ENCODE measurements at places on chromosomes 7 and 10.
A peak's percentile ranks its signal among the peaks of the same experiment; 100 is the strongest.

DNA sequence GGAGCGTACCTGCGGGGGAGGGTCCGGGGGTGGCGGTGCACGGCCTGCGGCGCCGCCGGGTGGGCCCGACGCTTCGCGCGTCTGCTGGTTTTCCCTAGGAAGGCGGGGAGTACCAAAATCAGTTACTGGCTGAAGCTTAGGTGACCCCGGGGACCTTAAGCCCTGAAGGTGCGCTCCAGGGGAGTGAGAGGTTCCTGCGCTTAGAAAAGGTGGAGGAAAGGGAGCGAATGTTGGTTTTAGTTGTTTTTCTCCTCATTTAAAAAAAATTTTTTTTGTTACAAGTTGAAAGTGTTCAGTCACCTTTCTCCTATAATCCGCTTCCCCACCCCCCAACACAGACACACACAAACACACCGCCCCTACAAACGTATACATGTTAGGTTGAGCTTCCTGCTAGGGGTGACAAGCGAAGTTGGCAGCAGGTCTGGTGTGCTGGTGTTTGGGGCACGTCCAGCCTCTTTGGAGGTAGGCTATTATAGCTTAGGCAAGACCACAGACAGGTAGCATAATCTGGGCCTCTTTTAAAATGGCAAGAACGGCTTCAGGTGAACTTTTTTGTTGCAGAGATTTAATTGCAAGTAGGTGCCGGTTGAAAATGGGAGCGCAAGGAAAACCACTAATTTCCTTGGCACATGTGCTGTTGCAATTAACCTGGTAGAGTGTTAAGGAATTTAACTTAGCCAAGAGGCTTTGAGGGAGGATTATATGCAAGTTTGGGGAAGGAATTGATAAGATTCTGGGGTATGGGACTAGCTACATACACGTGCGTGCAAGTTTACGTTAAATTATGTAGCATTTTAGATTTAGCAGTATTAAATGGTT, 945 bp downstream of the ADD3 start:
- DNase-seq, result no peak

DNA sequence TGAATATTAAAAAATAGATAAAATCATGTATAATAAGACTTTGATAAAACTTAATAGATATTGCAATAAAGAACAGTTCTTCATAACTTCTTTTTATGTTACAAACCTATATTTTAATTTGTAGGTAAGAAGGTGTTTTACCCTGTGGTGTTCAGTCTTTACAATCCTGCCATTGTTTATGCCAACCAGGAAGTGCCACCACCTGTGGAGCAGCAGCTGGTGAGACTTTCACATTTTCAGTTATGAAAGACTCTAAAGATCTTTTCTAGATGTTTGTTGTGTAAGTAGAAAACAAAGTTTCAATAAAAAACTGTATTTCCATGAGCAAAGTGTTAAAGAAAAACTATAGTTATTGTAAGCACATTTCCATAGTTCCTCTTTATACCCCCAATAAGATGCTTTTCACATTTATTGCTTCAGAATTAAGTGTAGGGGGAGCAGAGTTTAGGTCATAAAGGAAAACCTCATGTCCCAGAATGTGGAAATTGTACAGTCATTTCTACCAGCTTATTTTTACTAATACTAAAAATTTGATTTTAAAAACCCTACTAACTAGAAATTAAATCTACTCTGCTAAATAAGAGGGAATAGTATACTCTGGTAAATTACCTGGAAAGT, 28.7 kb downstream of the CSGALNACT2 start:
- DNase-seq, result no peak

- no peak for DNase-seq
Measured at GRCh38 chr7:105677817-105678573, 96.7 kb upstream of the EFCAB10 start.

DNA sequence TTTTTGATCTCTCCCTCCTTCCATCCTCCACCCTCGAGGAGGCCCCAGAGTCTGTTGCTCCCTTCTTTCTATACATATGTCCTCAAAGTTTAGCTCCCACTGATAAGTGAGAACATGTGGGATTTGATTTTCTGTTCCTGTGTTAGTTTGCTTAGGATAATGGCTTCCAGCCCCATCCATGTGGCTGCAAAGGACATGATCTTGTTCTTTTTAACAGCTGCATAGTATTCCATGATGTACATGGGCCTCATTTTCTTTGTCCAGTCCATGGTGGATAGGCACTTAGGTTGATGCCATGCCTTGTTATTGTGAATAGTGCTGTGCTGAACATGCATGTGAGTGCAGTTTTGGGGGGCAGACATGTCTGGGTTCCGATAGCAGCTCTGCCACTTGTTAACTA, 51.4 kb downstream of the GATA3 start:
- DNase-seq, result no peak

DNA sequence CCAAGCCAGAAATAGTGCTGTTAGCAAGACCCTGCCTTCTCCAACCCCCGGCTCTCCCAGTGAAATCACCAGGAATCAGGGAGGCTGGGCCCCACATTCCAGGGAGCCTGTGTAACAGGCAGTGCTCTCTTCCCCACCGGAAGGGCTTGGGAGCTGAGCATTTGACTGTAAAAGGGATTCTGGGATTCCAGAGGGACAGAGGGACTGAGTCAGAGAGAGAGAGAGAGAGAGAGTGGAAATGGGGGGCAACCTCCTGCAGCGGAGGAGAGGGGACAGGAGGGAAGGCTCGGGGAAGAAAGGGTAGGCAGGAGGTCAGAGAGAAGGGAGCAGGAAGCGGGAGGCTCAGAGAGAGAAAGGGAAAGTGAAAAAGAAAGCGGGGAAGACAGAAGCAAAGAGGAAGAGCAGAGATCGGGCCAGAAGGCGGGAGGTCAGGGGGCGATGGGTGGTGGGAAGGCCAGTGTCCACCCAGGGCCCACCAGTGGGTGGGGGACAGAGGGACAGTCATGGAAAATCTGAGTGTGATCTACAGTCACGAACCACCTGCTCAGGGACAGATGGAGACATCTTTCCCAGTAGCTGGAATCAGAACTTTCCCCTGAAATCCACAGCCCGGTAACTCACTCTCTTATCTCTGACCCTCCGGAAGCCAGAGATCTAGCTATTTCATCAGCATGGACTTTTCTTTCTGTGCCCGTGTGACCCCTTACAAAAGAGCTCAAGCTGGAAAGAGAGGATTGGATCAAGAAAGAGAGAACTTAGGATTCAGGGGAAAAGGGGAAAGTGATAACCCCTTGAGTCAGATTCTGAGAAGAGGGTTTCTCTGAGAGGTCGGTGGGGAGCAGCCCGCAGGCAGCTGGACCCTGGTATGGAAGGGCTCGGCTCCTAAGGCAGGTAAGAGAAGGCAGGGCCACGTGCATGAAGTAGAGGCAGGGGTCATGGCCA, 4.6 kb upstream of the SERPINE1 start:
- DNase-seq, result peak; percentile 99

DNA sequence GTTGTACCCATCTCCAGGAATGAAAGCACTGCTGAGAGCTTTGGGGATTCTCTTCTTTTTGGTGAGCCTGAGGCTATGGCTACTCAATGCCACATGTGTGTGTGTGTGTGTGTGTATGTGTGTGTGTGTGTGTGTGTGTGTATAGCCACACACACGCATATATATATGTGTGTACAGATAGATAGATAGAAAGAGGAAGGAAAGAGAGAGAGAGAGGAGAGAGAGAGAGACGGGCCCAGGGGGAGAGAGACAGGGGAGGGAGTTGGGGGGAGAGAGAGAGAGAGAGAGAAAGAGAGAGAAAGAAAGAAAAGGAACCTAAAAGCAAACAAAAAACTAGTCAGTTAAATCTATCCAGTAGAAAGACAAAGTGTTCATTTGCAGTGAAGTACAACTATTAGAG, 8.3 kb downstream of the SLC13A4 start:
- no peak for DNase-seq

- DNase-seq, result no peak
Measured at GRCh38 chr10:24623383-24623782, 100.3 kb downstream of the ARHGAP21 start.

DNA sequence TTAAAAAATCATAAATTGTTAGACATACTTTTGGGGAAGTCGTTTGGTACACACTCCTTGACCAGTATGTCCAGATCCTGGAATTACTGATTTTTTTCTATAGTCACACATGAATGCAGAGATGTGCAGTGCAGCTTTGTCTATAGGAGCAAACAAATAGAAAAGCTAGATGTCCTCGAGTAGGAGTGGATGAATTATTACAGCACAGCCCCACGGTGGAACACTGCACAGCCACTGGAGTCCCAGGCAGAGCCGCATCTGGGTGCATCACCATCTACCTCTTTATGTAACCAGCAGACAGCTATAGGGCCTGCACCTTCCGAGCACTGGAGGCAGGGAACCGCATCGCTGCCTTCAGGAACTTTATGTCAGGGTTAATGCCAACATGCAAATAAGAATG, 17.0 kb upstream of the RET start:
- DNase-seq, result no peak

- no peak for DNase-seq
Measured at GRCh38 chr10:124677293-124677699, 66.9 kb downstream of the FAM53B start.

GRCh38 chr7:145219461-145219860, 383.6 kb upstream of the TPK1 start:
- no peak for DNase-seq

- DNase-seq, result no peak
Measured at GRCh38 chr10:43570971-43571370, 3.4 kb downstream of the ZNF239 start.

GRCh38 chr7:37342176-37342687, 106.4 kb downstream of the ELMO1 start:
- no peak for DNase-seq

GRCh38 chr7:87505122-87505521, 29.6 kb upstream of the ABCB4 start:
- DNase-seq, result no peak

DNA sequence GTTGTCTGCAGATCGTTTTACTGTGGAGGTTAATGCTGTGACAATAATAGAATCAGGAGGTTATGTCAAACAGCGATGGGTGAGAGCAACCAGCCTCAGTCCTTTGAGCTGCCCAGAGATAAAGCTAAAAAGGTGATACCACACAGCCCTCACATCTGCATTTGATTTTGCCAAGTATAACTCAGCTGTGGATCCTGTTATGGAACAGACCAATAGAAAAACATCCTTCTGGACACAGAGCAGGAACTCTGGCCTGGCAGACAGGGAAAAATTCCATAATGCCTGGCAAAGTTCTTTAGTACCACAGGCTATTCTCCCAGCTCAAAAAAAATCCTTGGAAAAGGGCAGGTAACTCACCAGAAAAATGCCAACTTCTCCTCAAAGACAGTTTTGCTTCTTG, 87.1 kb upstream of the PDLIM1 start:
- no peak for DNase-seq

- no peak for DNase-seq
Measured at GRCh38 chr7:38656968-38657367, 25.8 kb upstream of the AMPH start.

GRCh38 chr10:50480054-50481007, 143.4 kb downstream of the SGMS1 start:
- DNase-seq, result no peak

- DNase-seq, result no peak
Measured at GRCh38 chr10:68628576-68629127, 68.5 kb downstream of the TET1 start.

DNA sequence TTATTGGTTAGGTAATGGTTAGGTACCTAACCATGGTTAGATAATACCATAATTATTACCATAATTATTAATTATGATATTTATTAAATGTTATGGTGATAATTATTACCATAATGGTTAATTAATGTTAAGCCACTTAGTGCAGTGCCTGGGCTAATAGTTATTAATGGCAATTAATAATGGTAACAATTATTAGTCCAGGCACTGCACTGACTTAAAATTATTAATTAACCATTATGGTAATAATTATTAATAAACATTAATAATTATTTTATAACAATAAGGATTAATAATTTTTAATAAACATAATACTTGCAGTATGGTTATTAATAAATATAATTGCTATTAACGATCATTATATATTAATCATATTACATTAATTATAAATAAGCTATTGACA, 604.0 kb downstream of the CALN1 start:
- no peak for DNase-seq

DNA sequence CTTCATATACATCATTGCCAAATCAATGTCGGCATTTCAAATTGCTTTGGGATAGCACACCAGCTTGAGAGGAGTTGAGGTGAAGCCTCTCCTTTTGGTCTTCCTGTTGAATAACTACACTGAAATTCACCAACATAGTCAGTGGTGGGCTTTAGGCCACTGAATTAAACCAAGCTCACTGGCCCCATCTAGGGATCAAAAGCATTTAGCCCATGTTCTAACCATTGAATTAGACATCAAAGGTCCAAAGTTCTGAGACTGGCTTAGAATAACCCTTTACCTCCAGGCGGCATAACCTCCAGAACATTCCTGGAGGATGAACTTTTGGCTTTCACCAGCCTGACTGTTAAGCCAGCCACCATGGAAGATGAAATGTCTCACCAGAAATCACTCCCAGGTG, 54.6 kb downstream of the BPGM start:
- peak; percentile 50 for DNase-seq

GRCh38 chr7:28607855-28608193, 195.5 kb downstream of the CREB5 start:
- DNase-seq, result no peak

DNA sequence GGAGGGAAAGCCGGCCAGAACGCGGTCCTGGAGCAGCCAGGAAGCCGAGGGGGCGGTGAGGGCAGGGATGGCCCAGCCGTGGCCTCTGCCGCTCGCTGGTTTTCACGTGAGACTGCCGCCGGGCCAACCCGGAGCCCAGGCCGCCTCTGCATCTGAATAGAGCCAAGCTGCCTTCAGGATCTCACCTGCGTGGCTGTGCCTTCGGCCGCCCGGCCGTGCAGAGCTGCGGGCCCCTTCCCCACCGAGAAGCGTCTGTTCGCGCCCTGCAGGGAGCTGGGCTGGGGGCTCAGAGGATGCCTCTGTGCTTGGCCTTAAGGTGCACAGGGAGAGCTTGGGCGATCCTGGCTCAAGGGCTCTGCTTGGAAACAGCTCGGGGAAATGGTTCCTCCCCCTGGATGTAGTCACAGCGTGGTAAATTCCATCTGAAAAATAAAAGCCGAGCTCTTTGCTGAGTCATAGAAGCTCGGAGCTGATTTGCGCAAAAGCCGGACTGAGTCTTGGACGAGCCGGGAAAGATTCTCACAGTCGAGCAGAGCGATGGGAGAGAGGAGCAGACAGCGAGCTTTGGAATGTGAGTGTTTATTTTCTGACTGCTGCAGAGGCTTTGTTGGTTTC, at the start of gene JAKMIP3:
Gene JAKMIP3, plus strand, starts transcription at position 456 of the 615 bp plus-strand sequence. CDS start 38,863 bp downstream, outside the sequence.
- DNase-seq, result peak; percentile 95

GRCh38 chr7:25758559-25758958, 393.4 kb upstream of the NFE2L3 start:
- DNase-seq, result no peak

GRCh38 chr10:98295401-98295811, 27.4 kb upstream of the LOXL4 start:
- DNase-seq, result no peak

DNA sequence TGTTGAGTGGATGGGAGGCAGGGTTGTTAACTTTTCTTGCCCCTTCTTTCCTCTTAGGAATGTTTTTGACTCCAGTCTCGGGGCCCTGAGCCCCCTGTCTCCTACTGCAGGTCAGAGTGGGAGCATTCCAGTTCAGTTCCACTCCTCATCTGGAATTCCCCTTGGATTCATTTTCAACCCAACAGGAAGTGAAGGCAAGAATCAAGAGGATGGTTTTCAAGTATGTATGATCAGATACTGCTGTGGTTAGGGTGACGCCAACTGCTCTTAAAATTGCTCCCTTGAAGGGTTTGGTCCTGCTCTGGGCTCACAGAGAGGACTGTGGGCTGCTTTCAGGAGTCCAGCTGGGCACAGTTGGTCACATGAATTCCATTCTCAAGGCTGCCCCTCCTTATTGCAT, 22.0 kb downstream of the VWA2 start:
- DNase-seq, result peak; percentile 60

All from HFFc6 (cell line).